ENCODE measurements at places on chromosomes 6 and 20. TPM values are rescaled to one million over a fixed set of nuclear protein-coding genes. Genes with fewer than 3 reads are reported as not detected.

Gene TENT5A
- total RNA-seq, result 1.4 TPM

Gene WFDC12
- total RNA-seq, result not detected

Gene LGSN
- total RNA-seq, result not detected

Gene PRICKLE4
- total RNA-seq, result not detected

Gene KIAA0408
- total RNA-seq, result 11.2 TPM

Measured in T-helper 2 cell treated with Interferon-gamma antibody and Interleukin-4, amounts not matched to agents 100 ng/mL and 5 ng/mL, for 36 hours (primary cell).